Omental fat pad (tissue), 4 donors: ENCODE measurements at places on chromosomes 6 and 20. TPM values are rescaled to one million over a fixed set of nuclear protein-coding genes. Genes with fewer than 3 reads are reported as not detected.

The CNBD2 gene
- total RNA-seq, result 4.3 TPM

The PARD6B gene
- total RNA-seq, result 5.3 TPM

The RAD21L1 gene
- not detected for total RNA-seq

The PLCB1 gene
- total RNA-seq, result 22.4 TPM

The PCK1 gene
- total RNA-seq, result 386 TPM

The PKIB gene
- 1.1 TPM for total RNA-seq

The SLC4A11 gene
- total RNA-seq, result 1.7 TPM

The CDH26 gene
- total RNA-seq, result 4.1 TPM

The TMEM170B gene
- 11.9 TPM for total RNA-seq

The PEX7 gene
- total RNA-seq, result 6.3 TPM

The TPD52L1 gene
- 150 TPM for total RNA-seq

The IBTK gene
- total RNA-seq, result 24.1 TPM

The PRRT1 gene
- total RNA-seq, result 0.32 TPM
